ENCODE measurements at places on chromosomes 1 and 21.

DNA sequence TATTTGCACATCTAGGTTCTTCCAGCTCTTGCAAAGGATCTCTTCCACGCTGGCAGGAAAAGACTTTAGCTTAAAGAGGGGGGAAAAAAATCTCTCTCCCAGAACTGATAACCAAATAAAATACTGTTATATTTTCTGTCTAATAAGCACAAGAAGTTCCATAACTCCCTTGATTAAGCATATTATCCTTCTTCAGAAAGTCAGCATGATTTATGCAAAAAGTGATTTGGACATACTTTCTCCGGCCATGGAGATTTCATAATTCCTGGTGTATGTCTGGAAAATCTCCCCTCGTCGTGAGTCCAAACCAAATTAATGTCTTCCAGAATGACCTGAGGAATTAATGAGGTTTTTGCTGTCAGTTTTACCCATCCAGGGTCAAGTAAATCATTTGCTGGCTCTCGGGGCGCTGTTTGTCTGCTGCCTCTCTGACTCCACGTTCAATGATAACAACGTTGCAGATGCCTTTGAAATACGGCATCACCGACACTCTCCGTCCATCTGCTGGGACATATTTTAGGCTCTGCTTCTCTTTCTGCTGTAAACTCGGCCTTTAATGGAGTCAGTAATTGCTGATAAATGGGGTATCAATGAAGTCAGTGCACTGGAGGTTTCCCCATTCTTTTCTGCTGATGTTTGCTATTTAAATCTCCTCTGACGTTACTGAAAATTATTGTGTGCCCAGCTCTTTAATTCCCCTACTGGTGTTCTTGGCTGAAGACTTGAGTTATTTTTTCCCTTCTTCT, 112.9 kb downstream of the HLX start:
- DNase-seq = no peak

GRCh38 chr1:5857508-5858090, 134.6 kb downstream of the NPHP4 start:
- no peak for DNase-seq

DNA sequence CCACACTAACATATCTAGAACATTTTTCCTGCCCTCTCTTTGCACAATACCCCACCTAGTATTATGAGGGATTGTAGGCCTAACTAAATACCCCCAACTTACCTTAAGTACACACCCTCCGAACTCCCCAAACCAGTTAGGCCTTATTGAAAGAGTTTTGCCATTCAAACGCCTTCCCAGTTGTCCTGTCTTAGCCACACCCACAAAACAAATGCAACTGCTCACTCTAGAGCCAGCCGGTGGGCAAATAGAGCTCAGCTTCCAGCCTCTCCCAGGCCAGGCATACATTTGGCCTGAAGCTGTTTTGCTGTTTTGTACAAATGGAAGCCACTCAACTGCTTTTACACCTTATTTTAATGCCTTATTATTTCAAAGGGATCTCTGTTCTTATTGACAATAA, 224.2 kb upstream of the RUNX1 start:
- no peak for DNase-seq

GRCh38 chr1:3577300-3577699, 34.0 kb downstream of the MEGF6 start:
- no peak for DNase-seq

GRCh38 chr1:48692235-48692634, 84.5 kb downstream of the BEND5 start:
- DNase-seq = no peak

- no peak for DNase-seq
Measured at GRCh38 chr1:59485949-59486348, 189.1 kb downstream of the FGGY start.

DNA sequence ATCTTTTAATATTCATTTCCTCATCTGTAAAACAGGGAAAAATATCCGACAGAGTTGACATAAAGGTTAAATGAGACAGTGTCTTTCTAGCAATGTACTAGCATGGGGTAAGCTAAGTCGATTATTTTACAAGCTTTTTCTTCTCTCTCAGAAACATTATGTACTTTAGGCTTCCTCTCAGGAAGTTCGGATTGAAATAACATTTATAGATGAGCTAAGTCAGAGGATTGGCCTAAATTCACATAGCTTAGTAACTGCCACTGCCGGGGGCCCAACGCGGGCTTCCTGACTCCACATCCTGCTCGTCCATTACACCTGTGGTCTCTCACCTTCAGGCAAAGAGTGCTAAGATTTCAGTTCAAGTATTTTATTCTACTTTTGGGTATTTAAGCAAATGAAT, 462.3 kb upstream of the NFIA start:
- DNase-seq = no peak

DNA sequence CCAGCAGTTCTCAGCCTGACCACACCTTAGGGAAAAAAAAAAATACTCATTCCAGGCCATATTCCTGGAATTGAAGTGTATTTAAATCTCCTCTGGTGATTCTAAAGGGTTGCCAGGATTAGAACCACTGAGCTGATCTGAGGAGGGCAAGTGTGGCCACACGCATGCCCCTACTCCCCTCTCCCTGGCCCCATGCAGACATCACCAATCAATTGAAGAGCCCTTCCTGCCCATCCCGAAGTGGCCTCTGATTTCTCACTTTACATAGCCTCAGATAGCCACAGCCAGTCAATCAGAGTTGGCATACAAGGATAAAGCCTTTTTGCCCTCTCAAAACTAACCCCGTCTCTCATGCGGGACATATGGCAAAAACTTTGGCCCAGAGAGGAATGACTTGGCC, 84.5 kb upstream of the TMEM51 start:
- DNase-seq = no peak

DNA sequence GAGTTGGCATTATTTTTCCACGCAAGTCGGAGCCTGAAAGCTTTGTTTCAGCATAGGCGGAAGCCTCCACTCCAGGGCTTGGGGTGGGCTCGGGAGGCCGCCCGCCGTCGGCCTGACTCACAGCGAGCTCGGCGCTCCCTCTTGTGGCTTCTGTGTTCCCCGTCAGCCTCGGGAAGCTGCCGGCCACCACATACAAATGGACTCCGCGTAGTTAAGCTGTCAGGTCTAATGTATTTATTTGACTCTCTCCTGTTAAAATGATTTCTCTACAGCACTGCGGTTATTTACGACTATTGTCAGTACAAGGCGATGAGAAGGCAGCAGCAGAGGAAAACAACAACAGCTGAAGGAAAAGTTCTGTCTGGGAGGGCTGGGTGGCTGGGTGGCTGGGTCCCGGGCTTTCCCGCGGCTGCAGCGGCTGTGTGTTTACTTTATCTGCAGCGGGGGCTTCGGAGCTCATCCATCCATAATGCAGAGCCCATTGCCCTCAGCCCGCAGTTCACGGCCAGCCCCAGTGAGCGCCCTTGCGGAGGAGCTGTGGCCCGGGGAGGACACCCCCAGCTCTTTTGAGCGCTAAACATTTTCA, 375.7 kb upstream of the CAMK1G start:
- DNase-seq = peak; percentile 71

DNA sequence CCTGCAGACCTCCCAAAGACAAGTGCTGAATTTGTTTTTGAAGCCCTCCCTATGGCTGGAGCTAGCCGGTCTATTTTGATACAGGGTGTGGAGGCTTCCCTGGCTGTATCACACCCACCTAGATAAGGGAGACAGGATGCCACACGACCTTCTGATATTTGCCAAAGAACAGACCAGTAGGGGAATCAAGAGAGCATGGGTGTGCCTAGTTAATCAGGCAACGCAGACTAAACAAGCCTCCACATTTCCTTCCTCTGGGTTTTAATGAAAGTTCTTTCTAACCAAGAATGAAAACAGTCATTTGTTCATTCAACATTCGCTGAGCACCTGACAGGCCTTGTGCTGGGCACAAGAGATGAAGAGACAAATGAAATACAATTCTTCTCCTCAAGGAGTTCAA, 446.8 kb downstream of the PLPP3 start:
- DNase-seq = no peak

- peak; percentile 34 for DNase-seq
Measured at GRCh38 chr1:101188331-101188730, 48.5 kb upstream of the S1PR1 start.

- DNase-seq = no peak
Measured at GRCh38 chr1:2383576-2383975, 7.8 kb downstream of the MORN1 start.

GRCh38 chr1:220507085-220507484, 20.9 kb upstream of the MARK1 start:
- no peak for DNase-seq

DNA sequence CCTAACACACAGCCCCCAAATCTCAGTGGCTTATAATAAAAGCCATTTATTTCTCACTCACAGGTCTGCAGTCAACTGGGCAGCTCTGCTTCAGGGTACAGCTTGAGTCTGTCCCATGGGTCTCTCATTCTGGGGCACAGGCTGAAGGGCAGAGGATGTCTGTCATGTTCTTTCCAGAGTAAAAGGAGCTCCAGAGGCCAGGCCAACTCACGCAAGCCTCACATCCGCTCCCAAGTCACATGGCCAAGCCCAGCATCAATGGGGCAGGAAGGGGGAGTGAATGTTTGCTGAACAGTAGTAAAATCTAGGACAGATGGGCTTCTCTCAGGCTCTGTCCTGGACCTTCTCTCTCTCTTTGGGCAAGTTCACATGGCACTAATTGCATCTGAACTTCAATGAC, 7.1 kb upstream of the SSBP3 start:
- peak; percentile 79 for DNase-seq

DNA sequence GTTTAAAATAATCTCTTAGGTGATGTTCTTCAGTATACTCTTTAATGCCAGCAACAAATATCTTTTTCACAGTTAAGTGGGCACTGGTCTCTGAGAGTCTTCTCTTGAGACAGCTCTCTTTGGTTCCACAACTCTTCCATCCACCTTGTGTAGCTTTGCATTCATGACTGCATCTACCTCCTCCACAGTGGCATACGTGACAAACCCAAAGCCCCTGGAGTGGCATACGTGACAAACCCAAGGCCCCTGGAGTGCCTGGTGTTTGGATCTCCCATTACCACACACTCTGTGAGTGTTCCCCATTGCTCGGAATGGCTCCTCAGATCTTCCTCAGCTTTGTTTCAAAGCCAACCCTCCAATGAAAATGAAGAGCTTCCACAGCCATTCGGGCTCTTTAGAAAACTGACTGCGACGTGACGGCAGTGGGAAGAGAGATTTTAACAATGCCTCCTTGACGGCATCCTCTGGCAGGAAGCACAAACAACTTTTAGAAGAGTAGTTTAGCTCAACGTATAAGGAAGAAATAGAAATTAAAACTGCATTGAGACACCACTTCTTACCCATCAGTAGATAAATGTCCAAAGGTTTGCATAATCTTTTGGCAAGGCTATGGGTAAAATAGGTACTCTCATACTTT, 45.8 kb downstream of the SLC30A7 start:
- no peak for DNase-seq

DNA sequence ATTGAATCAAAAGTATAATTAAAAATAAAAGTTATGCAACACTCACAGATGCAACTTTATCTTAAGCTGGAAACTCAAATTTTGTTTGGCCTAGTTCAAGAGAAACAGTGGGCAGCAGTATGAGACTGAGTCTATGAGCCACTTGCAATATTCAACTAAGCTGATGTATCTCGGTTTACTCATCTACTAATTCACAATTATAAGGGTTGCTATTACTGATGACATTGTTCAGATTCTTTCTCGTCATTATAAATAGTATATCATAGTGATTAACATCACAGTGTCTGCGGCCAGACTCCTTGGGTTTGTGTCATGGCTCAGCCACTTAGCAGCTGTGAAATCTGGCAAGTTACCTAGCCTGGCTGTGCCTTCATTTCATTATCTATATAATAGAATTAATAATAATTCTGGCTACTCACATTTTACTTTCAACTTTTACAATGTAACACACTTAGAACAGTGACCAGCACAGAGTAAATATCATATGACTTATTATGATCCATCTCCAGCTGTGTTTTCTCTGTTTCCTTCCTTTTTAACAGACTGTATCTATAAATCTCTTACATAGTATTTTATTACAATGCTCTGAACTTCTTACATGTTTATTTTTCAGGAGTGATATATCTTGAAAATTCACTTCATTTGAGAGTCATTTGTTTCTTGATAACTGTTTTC, 194.3 kb upstream of the RGS18 start:
- peak; percentile 35 for DNase-seq

GRCh38 chr21:39680216-39680615, 64.8 kb upstream of the IGSF5 start:
- no peak for DNase-seq

DNA sequence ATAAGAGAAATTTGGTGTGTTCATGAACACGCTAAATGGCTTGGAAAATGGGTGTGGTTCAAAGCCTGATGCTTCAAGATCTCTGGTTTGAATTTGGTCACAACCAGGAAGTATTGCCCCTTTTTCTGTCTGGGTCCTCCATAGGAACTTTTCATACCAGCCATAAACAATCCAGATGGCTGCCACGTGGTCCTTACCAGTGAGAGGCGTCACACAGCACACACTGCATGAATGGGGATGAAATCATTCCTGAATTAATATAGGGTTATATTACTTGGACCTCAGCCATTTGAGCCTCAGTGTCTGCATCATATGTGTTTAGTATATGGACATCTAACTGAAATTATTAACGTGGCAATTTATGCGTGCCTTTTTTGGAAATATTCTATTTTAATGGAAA, 64.0 kb downstream of the PRRX1 start:
- DNase-seq = peak; percentile 70

GRCh38 chr1:117709249-117709691, 103.4 kb downstream of the TENT5C start:
- DNase-seq = no peak

DNA sequence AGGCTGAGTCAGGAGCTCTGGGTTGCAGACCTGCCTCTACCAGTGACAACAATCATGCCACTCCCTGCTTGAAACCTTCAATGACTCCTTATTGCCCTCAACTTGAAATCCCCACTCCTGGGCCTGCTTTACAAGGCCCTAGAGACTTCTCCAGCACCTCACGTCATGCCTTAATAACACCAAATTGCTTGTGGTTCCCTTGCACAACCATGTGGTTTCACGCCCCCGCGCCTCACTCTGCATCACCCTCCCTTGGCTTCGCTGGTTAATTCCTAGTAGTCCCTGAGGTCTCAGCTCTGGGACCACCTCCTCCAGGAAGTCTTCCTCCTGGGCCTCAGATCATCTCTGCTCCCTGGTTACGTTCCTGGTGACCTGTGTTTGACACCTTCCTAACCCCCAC, 33.0 kb downstream of the EPHA2 start:
- peak; percentile 41 for DNase-seq

DNA sequence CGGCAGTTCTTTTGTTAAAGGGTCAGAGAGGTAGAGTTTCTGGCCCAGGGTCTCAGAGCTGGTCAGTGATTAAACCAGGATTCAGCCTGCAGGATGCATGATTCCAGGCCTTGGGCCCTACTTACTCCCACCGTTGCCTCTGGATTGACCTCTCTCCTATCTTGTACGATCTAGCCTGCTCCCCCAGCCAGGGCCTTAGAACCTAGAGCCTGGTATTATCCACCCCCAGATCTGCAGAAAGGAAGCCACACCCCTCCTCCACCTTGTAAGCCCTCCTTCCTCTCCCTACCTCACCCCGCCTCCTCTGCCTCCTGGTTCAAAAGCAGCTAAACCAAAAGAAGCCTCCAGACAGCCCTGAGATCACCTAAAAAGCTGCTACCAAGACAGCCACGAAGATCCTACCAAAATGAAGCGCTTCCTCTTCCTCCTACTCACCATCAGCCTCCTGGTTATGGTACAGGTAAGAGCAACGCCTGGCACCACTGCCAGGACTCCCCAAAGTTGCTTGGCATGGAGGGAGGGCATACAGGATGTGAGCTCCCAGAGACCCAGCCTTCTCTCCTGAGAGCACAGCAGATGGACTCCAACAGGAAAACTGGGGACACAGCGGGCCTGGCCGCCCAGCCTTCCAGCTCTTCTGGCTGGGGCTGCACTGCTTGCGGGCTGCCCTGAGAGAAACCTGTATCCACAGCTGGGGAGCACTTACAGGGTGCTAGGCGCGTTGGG, at the start of gene CD52:
Gene CD52 (plus strand): TSS at position 347 of the 726 bp plus-strand sequence. CDS start 60 bp downstream, at position 407.
- no peak for DNase-seq

GRCh38 chr1:33391343-33392078, 39.4 kb downstream of the PHC2 start:
- no peak for DNase-seq

Data from fibroblast of skin of back (primary cell).